Suppressor macrophage (primary cell): ENCODE measurements at places on chromosomes 3 and 15.
A peak's percentile ranks its signal among the peaks of the same experiment; 100 is the strongest.

DNA sequence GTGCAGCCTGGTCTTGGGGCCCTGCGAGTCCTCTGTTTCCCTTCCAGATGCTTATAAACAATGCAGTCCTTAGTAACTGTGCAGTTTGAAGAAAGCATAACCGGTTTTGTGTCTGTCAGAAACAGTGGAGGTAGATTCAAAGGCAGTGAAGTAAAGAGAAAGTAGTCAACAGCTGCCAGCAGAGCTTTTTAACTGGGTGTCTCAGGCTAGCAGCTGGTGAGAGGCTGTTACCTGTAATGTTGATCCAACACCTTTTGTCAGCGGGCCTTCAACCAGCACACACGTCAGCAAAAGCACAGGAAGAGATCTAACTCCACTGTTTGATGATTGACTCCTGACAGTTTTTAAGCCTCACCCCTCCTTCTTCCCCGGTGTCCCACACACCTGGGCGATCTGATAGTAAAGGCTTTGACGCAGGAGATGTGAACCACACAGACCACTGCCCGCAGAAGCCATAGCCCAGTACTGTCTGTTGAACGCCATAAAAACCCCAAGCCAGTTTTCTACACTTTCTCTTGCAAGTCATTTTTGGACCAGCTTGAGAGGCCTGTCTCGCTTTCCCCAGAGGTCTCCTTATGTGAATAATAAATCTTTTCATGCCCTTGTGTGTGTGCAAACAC is 178.0 kb downstream of the FMN1 start:
- DNase-seq, result no peak

GRCh38 chr15:74995779-74996765 is 709 bp downstream of the SCAMP5 start:
- no peak for DNase-seq

DNA sequence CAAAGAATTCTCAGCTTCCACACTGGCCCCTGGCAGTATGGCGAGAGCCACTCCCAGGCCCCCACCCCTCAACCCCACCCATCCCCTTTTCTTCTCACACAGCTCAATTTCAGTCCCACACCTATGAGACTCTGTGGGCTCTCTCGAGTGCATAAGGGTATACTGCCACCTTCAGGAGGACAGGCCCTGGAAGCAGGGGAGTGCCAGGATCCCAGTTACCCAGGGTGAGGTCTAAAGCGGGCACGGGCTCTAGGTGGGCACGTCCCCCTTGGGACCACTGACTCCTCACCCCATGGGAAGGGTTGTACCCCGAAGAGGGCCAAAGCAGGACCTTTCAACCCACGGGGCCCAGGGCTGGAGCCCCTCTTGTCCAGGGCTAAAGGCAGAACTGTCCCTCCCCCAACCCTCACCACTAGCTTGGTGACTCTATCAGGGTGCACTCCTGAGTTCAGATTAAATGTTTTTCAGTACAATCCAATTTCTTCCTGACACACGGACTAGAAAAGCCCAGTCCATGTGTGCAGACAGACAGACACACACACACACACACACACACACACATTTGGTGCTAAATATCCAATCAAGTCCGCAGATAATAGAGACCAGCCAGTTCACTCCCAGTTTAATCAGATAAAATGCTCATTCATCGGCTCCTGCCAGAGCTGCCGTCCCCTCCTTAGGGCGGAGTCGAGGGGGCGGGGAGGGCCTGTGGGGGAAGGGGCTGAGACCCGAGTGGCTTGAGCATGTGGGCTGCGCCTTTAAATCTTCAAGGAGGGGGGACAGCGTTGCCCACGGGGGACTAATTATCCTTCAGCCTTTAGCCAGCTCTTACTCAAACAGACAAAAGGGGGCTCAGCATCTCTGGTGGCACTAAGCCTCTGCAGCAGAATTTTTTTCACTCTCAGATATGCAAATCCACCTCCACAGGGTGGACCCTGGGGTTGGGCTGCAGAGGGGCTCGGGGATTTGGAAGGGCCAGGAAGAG is 59.3 kb downstream of the CYP11A1 start:
- DNase-seq, result peak; percentile 57

- peak; percentile 46 for DNase-seq
Observed at GRCh38 chr3:159775372-159775961, 213.2 kb upstream of the IL12A start.

DNA sequence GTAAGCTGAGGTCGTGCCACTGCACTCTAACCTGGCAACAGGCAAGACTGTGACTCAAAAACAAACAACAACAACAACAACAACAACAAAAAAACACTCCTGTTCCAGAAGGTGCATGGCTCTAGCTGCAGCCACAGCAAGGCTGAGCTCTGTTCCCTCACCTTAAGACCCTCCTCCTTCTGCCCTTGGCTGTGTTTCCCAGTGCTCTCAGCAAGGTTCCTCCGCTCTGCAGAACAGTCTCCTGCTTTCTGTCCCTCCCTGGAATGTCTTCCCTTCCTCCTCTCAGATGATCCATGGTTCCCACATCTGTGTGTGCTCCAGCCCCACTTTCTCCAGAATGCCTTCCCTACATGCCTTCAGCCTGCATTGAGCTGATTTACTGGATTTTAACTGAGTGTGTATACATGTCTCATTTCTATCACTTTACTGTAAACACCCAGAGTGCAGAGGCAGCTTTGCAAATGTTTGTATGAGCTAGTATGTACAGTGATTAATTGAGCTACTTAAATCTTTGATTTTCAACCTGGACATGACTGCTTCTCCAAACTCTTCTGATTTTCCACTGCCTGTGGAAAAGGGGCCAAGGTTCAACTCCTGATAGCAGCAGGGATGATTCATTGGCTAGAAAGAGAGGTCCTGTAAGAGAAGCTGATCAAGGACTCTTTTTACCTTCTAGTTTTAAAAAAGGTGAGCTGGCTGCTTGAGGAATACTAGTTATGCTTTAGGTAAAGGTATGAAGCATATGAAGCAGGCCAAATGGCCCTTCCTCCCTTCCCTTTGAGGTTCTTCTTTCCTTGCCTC is 14.7 kb downstream of the ANKUB1 start:
- DNase-seq, result no peak
